GM06990 (cell line): ENCODE measurements at places on chromosomes 7 and 10.

- DNase-seq, result no peak
Observed at GRCh38 chr10:128416231-128416630, 290.0 kb upstream of the MKI67 start.

GRCh38 chr7:133789974-133790373, 337.2 kb upstream of the LRGUK start:
- no peak for DNase-seq

DNA sequence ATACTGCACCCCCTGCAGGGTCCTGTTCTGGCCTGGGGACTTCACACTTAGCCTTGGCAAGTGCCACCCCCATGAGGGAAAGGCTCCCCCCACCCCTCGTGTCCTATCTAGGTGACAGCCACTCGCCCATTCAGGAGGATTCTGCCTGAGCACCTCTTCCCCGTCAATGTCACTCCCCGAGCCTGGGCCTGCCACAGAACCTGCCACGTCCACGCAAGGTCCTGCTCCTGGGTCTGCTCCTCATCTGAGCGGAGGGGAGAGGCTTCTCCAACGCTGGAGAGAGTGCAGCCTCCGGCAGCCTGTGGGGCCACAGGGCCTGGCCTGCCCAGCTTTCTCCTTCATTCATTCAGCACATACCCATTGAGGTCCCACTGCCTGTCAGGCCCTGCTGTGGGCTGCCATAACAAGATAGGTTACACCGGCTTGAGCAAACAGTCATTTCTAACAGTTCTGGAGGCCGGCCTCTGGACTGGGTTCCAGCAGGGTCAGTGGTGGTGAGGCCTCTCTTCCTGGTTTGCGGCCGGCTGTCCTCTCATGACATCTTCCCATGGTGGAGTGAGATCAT, 92.0 kb upstream of the RET start:
- DNase-seq, result no peak

GRCh38 chr7:12929476-12930140, 242.2 kb downstream of the ARL4A start:
- no peak for DNase-seq

- no peak for DNase-seq
Observed at GRCh38 chr7:22858640-22859561, 36.3 kb upstream of the TOMM7 start.

- DNase-seq, result no peak
Observed at GRCh38 chr10:70250961-70251680, 17.9 kb upstream of the PPA1 start.

GRCh38 chr7:94129443-94130140, 125.4 kb upstream of the BET1 start:
- DNase-seq, result no peak

DNA sequence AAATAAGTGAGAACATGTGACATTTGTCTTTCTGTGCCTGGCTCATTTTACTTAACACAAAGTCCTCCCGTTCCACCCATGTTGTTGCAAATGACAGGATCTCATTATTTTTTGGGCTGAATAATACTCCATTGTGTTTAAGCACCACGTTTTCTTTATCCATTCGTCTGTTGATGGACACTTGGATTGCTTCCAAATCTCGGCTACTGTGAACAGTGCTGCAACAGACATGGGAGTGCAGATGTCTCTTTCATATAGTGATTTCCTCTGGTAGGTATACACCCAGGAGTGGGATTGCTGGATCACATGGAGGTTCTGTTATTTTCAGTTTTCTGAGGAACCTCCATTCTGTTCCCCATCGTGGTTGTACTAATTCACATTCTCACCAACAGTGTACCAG, 264.4 kb upstream of the GALNT17 start:
- DNase-seq, result no peak

DNA sequence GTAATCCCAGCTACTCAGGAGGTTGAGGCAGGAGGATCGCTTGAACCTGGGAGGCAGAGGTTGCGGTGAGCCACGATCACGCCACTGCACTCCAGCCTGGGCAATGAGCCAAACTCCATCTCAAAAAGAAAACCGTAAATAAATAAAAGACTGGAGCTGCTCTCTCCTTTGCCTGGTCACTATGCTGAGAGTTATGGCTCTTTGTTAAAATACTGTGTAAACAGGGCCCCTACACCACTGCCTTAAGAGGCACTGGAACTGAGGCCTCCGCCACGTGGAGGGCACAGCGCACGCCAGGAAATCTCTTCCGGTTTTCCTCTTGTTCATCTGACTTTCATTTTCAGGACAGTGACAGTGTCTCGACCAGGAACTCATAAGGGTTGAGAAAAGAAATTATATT, 123.3 kb downstream of the PAXIP1 start:
- no peak for DNase-seq

DNA sequence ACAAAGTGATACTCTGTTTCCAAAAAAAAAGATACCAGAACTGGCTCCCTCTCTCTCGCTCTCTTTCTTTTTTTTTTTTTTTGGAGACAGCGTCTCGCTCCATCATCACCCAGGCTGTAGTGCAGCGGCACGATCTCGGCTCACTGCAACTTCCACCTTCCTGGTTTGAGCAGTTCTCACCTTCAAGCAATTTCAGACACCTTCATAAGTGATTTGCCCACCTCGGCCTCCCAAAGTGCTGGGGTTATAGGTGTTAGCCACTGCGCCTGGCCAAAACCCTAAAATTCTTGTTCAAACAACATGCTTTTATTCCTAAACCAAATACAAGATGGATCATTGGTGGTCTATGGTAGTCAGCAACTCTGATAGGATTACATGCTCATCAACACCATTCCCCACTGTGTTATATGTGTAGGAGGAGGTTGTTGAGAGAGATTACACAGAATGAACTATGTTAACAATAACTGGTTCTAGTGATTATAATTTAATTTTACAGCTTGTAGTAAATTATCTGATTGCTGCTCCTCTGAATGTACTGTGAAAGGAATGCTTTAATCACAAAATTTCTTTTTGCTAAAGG, 15.5 kb downstream of the ACBD5 start:
- no peak for DNase-seq

GRCh38 chr7:21504021-21504420, 38.8 kb upstream of the DNAH11 start:
- no peak for DNase-seq

- DNase-seq, result no peak
Observed at GRCh38 chr10:72720814-72721660, 29.1 kb downstream of the MCU start.

DNA sequence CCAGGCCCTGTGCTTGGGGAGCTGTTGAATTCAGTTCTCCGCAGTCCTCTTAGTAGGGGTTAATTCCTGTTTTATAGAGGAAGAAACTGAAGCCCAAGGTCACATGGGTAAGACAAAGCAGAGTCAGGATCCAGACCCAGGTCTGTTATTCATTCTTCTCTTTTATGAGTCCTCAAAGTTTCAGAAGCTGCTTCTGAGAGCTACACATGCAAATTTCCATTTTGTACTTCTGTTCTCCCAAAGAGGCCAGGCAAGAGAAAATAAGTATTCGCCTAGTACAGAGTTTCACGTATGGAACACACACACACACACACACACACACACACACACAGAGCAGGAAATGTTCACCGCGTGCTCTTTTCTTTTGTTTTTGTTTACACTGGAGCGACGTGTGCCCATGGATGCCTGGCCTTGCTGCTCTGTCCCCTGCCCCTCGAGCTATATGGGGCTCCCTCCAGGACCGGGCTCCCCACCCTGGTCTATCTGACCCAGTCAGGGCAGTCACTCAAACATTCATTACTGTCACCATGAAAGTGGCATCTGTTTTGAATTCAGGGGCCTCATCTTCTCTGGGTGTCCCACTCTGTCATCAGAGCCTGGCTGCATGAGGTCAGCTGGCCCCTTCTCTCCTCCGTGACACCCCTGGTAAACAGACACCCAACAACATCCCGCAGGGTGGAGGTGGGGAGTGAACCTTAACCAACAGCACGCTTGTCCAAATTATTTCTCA, 84.4 kb downstream of the TNS3 start:
- peak; percentile 60 for DNase-seq

DNA sequence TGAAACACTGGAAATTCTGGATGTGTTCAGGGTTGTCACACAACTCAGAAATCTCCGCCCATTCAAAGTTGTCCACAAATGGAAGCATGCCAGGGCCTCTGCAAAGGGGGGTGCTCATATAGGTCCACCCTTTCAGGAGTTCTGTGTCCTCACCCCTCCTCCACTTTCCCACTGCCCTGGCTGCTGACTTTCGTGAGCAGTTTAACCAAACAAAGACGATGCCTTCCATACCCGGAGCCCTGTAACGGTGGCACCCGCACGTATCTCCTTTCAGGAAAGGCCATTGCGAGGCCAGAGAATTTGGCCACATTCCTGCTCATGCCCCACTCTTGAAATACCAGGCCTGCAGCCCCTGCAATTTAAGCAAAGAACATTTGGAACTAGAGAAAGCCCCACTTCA, 1.4 kb downstream of the CPXM2 start:
- DNase-seq, result no peak

- no peak for DNase-seq
Observed at GRCh38 chr7:101557978-101558741, 70.9 kb downstream of the MYL10 start.

GRCh38 chr7:45224832-45225231, 67.2 kb downstream of the RAMP3 start:
- no peak for DNase-seq

DNA sequence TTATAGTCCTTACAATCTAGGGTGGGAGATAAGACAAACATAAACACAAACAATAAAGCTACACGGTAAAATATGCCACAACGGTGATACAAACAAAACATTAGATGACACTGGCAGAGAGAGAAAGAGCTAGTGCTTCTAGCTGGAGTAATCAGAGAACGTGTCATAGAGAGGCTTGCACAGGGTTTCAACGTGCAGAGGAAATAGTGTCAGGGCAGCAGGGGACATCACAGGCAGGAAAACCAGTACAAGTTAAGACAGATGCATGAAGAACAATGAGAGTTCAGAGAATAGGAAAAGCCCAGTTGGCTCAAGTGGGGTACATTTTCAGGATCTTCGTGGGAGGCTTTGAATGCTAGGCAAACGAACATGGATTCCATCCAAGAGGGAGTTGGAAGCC, 91.4 kb downstream of the ZNF438 start:
- DNase-seq, result no peak

- DNase-seq, result no peak
Observed at GRCh38 chr7:157263156-157263555, 73.6 kb upstream of the DNAJB6 start.

- no peak for DNase-seq
Observed at GRCh38 chr7:50397320-50397970, 52.7 kb downstream of the FIGNL1 start.

DNA sequence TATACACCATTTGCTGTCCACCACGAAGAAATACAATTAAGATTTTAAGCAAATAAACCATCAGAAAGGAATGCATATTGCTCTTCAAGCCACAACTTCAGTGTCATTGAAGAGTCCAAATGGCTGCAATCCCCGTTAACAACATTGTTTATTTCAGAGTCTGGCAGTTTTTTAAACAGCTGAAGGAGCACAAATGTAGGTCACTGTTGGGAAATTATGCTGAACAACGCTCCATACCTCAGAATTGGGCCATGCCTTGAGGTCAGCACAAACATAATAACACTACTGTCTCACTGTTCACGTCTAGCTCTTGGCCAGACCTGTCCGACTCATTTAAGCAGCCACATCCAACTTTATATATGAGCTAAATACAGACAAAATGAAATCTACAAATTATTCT, 453.9 kb upstream of the GHITM start:
- no peak for DNase-seq
